ENCODE measurements at places on chromosomes 1 and 21.

- no peak for DNase-seq
Observed at GRCh38 chr1:43220905-43221778, 48.6 kb upstream of the TMEM125 start.

DNA sequence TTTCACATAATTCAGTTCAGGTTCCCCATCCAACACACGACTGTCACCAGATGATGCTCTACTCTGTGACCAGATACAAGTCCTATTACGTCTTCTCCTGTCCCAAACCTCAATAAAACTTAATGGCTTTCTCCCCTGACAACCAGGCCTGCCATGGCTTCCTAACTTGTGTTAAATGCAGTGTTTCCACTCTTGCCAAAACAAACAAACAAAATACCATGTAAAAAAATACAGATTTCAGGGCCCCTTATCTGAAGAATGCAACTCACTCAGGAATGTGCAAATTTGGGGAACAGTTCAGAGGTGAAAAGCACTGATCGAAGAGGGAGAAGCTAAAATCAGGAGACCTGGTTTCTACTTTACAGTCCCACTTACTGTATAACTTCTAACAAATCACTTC lies 863 bp upstream of the NUF2 start:
- DNase-seq, result no peak

DNA sequence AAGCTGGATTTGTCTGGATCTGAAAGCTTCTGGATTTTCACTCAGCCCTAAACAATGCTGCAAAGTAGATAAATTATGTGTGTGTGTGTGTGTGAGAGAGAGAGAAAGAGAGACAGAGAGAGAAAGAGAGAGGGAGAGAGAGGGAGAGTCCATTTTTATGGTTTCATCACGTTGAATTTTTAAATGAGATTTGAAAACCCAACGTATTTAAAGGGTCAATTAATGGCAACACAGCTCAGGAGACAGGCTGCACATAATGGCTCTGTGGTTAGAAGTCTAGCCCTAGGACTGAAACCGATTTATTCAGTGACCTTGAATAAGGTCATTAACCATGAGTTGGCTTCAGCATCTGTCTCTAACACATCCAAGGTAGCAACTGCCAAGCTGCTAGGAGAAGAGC lies 35.3 kb upstream of the FMN2 start:
- DNase-seq, result no peak

- no peak for DNase-seq
Observed at GRCh38 chr1:24921412-24921811, 8.7 kb downstream of the RUNX3 start.

- no peak for DNase-seq
Observed at GRCh38 chr1:152145769-152146168, 13.3 kb downstream of the RPTN start.

DNA sequence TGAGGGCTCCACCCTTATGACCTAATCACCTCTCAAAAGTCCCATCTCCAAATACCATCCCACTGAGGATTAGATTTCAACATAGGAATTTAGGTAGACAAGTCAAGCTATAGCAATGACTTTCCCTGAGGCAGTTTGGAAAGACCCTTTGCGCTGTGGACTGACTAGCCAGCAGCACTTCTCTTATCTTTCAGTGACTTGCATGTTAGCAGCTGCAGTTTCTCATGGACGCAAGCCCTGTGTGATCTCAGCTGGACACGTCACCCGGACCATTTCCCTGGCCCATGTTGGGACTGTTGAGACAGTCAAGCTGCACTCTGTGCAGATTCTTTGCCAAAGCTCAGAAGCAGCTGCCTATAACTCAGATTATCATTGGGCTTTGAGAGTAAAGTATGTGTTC lies 408.1 kb upstream of the USP24 start:
- DNase-seq, result no peak

GRCh38 chr1:246179401-246179800 lies 327.7 kb downstream of the SMYD3 start:
- DNase-seq, result no peak

DNA sequence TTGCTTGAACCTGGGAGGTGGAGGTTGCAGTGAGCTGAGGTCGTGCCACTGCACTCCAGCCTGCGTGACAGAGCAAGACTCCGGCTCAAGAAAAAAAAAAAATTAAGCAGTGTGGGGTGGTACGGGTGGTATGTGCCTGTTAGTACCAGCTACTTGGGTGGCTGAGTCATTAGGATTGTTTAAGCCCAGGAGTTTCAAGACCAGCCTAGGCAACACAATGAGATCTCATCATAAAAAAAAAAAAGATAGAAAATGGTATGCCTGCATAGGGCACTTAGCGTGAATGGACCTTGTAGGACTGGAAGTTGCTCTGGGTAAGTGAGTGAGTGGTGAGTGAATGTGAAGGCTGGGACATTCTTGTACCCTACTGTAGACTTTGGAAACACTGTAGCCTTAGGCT lies 37.0 kb downstream of the TBCE start:
- DNase-seq, result no peak

GRCh38 chr1:966135-966703 lies at the start of gene PLEKHN1:
TSS of gene PLEKHN1 (plus strand) at chr1:966482. CDS start at chr1:966532, 50 bp downstream.
- DNase-seq, result no peak

GRCh38 chr1:57845041-57845440 lies 421.2 kb upstream of the DAB1 start:
- DNase-seq, result no peak

GRCh38 chr1:183956559-183957188 lies 80.9 kb downstream of the COLGALT2 start:
- DNase-seq, result peak; percentile 73

DNA sequence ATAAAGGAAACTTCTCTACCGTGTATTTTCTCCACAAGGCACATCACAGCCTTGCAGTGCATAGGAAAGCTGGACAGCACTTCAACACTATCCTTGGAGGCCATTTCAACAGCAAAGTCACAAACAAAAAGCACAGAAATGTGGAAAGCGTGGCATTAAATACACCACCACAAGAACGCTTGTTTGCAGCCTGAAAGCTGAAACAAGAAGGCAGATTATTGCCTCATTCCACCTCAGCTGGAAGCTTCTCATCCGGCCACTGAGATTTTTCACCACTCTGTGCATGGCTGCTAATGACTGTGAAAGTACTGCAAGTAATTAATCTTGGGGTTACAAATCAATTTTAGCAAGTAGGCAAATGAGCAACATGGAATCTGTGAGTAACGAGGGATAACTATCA lies 50.9 kb upstream of the GALNT2 start:
- DNase-seq, result no peak

- no peak for DNase-seq
Observed at GRCh38 chr21:32966120-32966519, 59.6 kb upstream of the OLIG2 start.

GRCh38 chr1:244599937-244600350 lies 53.0 kb upstream of the DESI2 start:
- peak; percentile 62 for DNase-seq

GRCh38 chr1:224498574-224499170 lies 64.1 kb upstream of the WDR26 start:
- no peak for DNase-seq

- DNase-seq, result peak; percentile 43
Observed at GRCh38 chr1:174408146-174408545, 39.6 kb upstream of the GPR52 start.

GRCh38 chr1:228825840-228826484 lies 90.7 kb downstream of the RHOU start:
- DNase-seq, result no peak

GRCh38 chr1:9534953-9535352 lies 4.3 kb upstream of the SLC25A33 start:
- no peak for DNase-seq

DNA sequence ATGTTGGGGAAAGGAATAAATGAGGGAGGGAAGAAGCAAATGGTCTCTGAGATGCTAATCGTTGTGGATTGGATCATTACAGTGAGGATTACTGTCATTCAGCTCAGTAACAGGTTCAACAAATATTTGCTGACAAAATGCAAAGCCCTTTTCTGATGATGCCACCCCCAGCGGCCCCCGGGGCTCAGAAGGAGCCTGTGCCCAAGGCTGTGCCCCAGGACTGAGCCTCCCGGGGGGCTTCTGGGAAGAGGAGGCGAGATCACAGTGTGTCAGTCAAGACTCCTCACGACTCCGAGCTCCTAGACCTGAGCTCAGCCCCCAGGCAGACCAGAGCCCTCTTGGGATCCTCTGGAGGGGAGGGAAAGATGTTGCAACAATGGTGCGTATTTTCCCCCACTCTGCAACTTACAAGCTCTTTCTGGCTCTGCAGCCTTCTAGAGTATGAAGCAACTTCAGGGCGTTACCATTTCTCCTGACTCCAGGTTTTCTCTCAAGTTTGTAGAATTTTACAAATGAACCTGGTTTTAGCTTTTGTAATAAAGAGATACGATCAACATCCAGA lies 20.8 kb downstream of the EPHA8 start:
- DNase-seq, result no peak

GRCh38 chr1:108598340-108598739 lies 38.4 kb downstream of the EEIG2 start:
- DNase-seq, result no peak

DNA sequence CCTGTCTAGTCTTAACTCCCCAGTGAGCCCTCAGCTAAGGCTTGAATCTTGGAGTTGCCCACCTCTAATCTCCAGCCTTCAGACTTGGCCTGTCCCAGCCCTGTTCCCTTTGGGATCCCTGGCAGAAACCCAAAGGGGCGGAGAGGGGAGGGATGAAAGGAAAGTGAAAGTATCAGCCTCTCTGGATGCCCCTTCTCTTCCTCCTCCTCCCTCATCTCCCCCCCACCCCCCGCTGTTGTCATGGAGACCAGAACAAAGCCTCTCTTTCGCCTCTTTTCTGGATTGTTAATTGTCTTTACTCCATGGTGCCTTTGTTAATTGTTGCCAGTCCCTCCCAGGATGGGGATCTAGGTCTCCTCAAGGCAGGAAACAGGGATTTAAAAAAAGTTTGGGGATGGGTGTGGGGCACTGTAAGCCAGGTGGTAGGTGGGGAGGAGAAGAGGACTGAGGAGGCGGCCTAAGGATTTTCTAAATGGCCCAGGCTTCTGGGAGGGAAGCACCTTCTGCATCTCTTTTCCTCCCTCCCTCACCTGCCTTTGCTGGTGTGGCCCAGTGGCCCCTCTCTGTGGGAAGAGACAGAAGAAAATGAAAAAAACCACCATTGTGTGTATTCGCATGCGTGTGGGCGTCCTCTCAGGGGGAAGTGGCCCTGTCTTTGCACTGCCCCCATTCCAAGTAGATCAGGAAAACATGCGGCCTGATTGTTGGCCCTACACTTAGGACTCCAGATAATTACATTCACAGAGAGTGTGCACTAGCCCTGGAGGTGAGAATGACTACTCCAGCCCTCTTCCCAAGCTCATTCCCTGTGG lies 7.5 kb upstream of the SOX13 start:
- no peak for DNase-seq

GRCh38 chr1:56827711-56828110 lies 8.5 kb upstream of the FYB2 start:
- DNase-seq, result no peak

DNA sequence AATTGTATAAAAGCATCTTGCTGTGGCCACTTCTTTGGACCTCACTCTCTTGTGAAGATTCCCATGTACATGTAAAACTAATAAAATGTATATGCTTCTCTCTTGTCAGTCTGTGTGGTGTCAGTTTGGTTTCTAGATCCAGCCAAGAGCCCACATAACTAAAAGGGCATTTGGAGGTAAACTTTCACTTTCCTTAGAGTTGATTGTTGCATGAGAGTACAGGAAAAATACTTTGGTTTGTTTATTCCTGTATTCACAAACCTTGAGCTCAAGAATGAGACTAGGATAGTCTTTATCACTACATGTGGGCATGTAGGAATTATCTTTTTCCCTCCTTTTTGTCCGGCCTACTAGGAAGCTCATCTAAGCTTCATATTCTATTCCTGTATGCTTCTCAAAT lies 50.9 kb downstream of the KCTD3 start:
- DNase-seq, result no peak

GRCh38 chr1:163874070-163874469 lies 552.3 kb downstream of the NUF2 start:
- no peak for DNase-seq

- DNase-seq, result no peak
Observed at GRCh38 chr1:176876966-176877515, 287.5 kb downstream of the ASTN1 start.

GRCh38 chr1:51299185-51299885 lies 31.0 kb downstream of the TTC39A start:
- no peak for DNase-seq

GRCh38 chr21:39048064-39048463 lies 135.2 kb downstream of the PSMG1 start:
- DNase-seq, result no peak

GRCh38 chr21:39072468-39072867 lies 110.8 kb downstream of the PSMG1 start:
- no peak for DNase-seq

- no peak for DNase-seq
Observed at GRCh38 chr1:161902182-161902581, 121.5 kb downstream of the OLFML2B start.

- no peak for DNase-seq
Observed at GRCh38 chr1:206111271-206111927, 5.8 kb downstream of the AVPR1B start.

- DNase-seq, result no peak
Observed at GRCh38 chr1:168554603-168555483, 11.0 kb upstream of the XCL2 start.

DNA sequence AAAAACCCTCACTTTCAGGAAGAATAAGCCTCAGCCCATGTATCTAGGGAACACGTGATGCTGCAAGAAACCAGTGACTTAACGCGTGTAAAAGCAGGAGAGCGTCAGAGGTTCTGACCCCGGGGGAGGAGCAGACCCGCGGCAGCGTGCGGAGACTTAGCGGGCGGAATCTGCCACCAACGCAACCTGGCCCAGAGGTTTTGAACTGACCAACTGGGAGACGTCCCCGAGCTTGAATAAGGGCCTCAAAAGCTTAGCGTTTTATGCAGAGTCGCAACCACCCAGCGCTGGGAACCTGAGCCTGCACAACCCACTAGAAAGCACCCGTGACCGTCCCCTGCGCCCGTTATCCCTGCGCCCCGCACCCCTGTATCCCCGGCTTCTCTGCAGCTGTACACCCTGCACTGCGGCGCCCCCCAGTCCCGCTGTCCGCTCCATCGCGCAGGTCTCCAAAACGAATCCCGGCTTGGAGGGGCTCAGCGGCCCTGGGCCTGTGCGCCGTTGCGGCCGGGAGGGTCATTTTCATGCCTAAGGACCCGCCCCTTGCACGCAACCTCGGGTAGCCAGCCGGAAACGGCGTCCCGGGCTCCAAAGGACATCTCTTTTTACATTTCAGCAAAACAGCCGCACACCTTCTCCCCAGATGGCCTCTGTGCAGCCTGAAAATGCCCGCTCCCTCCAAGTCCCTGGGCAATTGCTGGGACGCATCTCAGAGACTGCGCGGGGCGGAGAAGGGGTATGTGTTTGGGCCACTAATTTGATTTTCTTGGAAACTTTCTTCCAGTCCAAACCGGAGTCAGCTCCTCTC lies 29.4 kb upstream of the TRIM17 start:
- no peak for DNase-seq

Measured in HFF-Myc (cell line).